Activated CD4-positive, alpha-beta memory T cell treated with anti-CD3 and anti-CD28 coated beads for 36 hours (primary cell): ENCODE measurements at places on chromosomes 4 and X.

DNA sequence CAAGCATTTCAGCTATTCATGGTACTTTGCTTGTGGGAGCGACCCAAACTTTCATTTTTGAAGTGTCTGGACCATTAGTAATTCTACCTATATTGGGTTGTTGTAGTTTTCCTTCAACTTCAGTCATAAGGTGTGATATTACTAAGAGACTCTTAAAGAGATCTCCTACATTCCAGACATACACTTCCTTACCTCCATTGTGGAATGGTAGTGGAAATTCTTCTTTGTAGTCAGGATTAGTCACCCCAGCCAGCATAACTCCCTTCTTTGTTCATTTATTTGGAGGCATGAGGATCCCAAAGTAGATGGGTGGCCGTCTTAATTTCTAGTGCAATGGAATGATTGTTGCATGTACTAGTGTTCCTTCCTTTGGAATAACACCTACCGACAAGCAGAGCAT, 991.4 kb downstream of the ARAP2 start:
- DNase-seq = no peak

GRCh38 chrX:129992181-129992580, 9.7 kb downstream of the BCORL1 start:
- DNase-seq = no peak

DNA sequence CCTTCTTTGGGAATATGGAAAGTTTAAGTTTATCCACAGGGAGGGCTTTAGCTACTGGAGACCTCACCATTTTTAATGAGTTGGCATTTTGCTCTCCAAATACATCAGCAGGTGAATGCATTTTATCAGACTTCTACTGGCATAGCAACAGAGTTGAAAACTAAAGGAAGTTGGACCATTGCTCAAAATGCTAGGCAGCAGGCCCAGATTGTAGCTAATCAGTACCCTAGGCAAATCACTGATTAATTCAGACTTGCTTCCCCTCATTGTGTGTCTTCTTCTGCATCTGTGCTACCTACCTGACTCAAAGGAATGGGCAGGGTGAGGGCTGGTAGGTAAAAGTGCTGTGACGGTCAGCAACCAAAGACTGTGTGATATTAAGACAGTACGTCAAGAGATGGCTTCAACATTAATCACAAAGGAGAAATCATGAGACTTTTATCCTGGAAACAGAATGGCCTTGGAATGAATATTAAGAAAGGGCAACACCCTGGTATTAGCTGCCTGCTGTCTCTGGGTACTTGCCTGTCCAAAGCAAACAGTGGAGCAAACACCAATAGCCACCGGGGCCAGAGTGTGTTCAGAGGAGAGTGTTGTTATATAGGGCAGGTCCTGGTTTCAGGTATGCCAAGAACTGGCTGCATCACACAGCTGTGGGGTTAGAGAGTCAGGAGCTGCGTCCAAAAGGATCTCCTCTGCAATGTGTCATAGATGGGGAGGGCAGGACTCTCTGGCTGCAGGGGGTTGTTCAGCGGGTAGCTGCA, 17.1 kb upstream of the SMIM20 start:
- no peak for DNase-seq

DNA sequence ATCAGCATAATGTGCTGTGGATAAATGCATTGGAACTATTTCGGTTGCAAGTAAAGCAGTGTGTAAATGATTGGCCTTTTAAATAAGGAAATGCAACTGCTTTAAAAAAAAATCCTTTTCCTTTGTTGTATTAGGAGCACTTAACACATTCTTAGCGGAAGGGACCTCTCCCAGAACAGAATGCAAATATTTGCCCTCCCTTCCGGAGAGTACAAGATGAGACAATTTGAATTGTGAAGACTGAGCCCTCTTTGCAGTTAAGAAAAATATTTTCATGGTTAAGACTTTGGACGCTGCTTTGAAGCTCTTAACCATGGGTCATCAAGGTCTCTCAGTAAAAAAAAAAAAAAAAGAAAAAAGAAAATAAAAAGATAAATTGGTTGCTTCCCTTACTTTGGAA, 9.5 kb upstream of the NOX1 start:
- no peak for DNase-seq

DNA sequence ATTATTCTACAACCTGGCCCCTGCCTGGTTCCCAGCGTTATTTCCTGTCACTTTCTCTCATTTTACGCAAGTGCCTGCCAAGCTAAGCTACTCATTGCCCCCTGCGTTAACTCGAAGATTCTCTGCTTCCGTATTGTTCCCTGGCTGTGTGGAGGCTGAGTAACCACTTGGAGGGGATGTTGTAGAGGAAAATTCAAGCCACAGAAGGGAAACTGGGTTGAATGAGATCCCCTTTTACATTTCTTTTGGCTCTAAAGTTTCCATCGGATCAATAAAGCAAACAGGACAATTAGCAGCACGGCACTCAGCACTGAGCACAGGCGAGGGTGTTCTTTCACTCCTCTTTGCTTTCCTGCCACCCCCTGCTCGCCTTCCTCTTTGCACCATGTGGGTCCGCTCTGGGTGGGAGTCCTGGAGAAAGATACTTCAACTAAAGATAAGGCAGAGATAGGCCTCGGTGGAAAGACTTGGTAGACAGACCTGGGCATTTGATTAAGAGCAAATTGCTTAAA, 4.2 kb upstream of the TMSB4X start:
- DNase-seq = peak; percentile 70

DNA sequence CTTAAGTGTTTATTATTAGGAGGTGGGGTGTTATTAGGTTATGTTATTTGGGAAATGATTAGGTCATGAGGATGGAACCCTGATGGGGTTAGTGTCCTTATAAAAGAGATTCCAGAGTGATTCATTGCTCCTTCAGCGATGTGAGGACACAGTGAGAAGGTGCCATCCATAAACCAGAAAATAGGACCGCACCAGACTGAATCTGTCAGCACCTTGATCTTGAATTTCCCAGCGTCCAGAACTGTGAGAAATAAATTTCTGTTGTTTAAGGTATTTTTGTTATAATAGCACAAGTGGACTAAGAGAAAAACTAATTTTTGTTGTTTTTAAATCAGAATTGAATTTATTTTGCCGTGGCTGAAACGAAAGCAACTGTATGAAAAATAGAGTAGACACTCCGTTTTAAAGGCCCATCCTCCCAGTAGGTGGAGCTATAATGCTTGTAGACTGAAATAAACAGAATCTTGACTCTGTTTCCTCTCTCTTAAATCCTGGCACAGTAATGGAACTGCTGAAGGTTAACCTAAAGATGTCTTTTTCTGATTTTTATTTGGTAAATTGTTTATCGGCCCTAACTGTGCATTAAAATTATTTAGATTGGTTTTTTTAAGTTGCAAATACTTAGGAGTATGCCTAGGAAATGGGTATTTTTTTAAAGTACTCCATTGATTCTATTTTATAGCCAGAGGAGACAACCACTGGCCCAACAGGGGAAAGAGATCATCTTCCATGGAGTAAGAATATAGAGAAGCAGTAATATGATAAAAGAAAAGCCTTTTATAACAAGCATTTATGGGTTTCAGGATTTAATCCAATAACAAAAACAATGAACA, 133.2 kb upstream of the ADAMTS3 start:
- DNase-seq = no peak

DNA sequence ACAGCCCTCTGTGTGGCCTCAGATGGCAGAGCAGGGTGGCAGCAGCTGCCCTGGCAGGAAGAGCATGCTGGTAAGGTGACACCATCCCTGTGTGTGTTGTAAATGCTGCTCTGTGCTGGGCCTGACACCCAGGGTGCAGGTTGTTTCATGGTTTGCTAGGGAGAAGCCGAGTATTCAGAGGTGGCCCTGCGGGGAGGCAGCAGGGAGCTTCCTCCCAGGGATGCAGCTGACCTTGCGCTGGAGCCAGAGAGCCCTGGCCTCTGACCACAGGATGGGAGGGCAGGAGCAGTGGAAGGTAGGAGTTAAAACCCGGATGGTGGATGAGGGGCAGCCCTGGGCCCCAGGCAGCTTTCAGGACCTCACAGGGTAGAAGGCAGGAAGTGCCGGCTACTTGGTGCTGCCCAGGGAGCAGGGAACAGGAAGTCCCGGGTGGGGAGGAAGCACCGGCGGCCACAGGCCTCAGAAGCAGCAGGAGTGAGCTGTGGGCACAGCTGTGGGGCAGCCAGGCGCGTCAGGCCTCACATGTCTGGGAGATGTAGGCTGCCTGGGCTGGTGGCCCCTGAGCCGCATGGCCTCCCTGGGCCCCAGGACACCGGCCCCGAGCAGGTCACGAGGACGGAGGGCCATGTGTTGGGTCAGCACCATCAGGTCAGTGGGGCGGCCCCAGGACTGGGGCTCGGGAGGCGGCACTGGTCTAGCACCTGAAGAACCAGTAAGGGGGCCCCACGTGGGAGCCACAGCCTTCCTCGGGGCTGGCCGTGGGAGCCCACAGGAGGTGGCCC, 19.1 kb downstream of the SH3BP2 start:
- DNase-seq = peak; percentile 81

- no peak for DNase-seq
These were observed 52.4 kb downstream of the USP46 start for GRCh38 chr4:52606726-52607125.

DNA sequence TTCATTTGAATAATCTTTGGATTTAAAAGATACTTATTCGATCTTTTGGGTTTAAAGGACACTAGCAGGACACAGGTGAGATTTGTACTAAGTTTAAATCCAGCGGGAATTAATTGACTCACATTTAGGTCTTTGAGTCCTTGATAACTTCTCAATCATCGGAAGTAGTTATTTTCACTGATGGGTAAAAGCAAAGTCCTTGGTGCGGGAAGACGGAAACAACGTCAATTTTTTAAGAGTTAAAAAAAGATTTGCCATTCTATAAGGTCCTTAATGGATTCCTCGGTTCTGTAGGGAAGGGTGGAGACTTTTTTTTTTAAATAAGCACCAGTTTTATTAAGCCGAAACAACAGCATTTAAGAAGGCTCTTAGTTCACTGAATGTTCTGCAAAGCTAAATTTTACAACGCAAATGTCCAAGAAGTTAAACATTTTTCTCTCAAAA, 2.9 kb downstream of the TMSB4X start:
- no peak for DNase-seq

- DNase-seq = no peak
These were observed 80.5 kb upstream of the GALNT7 start for GRCh38 chr4:173088144-173088543.

GRCh38 chrX:16063921-16064320, 59.4 kb upstream of the GRPR start:
- no peak for DNase-seq

- no peak for DNase-seq
These were observed 38.9 kb downstream of the GPRIN3 start for GRCh38 chr4:89268679-89269078.

DNA sequence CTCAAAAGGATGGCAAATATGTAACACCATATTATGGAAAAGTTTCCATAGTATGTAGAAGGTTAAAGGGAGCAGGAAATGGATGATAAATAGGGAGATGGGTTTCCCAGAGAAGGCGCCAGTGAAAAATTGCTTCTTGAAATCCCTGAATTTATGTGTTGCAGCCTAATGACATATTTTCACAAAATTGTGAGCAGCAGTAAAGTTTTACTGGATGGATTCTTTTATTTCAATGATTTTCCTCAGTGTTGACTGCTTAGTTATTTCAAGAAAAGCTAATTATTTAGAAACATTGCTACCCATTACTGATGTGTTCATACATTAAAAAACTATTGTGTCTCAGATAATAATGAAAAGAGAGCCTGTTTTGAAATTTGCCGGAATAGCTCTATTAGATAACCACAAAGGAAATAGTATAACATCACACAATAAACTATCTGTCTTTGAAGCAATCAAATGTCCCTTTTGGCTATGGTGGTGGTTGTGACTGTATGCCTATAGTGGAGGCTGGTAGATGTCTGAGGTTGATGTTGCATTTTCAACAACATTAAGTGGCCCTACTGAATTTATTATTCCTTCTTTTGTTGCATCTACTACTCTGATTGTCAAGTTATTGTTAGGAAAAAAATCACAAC, 169.9 kb upstream of the HAND2 start:
- no peak for DNase-seq

DNA sequence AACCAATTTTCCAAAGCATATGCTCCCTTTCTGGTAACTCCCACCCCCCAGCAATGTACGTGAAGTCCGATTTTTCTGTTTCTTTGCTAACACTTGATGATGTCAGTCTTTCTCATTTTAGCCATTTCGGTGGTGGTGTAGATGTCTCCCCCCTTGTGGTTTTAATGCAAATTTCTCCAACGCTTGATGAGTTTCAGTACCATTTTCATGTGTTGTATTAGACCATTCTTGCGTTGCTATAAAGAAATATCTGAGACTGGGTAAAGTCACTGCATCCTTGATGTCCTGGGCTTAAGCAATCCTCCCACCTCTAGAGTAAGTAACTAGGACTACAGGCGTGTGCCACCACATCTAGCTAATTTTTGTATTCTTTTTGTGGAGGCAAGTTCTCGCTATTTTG, 148.4 kb upstream of the VCX3A start:
- no peak for DNase-seq

GRCh38 chr4:110950731-110951130, 327.9 kb upstream of the PITX2 start:
- DNase-seq = no peak

GRCh38 chr4:54505996-54506395, 151.8 kb upstream of the KIT start:
- DNase-seq = no peak
